ENCODE measurements at places on chromosomes 11 and 22.

- DNase-seq = no peak
Observed at GRCh38 chr11:58164389-58164788, 24.5 kb upstream of the OR9Q2 start.

DNA sequence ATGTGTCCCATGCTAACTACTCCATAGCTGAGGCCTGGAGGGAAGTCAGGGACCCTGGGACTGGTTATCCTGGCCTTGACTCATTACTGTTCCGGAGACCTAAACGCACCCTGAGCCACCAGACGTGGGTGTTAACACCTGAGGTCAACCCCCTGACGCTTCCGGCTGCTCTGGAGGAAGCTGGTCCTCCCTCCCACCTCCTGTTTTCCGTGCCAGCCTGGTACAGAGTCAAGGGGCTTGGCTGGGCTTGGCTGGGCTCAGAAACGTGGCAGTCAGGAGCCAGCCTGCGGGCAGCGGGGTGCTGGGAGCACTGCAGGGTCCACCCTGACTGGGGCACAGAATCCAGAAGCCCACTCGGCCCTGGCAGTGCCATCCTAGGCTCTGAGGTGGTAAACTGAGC is 2.6 kb downstream of the TMPRSS4 start:
- DNase-seq = no peak

- peak; percentile 11 for DNase-seq
Observed at GRCh38 chr11:15775015-15775541, 581.3 kb downstream of the SOX6 start.

DNA sequence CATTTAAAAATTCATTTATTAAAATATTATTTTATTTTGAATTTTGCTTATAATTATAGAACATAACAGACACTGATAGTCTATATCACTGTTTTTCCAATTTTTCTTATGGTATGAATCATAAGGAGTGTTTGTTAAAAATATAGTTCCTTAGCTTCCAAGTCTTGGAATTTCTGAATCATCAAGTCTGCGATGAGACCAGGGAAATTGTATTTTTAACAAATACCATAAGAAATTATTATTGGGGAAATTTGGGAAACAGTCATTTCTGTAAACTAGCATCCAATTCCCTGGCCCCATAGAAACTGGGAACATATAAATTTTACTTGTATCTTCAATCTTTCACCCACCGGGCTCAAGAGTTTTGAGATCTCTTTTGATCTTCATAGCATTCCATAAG is 38.0 kb upstream of the PICALM start:
- DNase-seq = no peak

DNA sequence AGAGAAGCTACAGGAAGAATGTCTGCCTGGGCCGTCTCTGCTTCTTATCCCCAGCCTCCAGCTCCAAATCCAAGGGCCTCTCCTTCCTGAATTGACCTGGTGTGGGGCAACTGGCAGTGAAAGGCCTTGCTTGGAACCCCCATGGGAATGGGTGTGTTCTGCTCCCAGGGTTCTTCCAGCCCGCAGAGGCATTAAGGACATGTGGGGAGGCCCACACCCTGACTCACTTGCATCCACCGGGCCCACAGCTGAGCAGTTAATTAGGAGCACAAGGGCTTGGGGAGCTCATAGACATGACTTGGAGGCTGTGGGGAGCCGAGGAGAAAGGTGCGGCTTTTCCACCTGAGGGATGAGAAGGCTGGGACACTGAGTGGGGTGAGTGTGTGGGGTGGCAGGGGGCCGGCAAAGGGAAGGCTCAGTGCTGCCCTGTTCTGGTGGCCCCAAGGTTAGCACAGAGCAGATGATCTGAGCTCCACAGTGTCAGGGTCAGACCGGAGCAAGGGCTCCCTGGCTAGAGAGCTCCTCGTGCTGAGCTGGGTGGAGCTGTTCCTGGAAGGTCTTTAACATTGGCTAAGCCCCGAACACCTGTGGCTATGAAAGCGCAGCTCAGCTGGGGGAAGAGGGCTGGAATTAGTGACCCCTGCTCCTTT is 64.5 kb upstream of the NECTIN1 start:
- peak; percentile 7 for DNase-seq

DNA sequence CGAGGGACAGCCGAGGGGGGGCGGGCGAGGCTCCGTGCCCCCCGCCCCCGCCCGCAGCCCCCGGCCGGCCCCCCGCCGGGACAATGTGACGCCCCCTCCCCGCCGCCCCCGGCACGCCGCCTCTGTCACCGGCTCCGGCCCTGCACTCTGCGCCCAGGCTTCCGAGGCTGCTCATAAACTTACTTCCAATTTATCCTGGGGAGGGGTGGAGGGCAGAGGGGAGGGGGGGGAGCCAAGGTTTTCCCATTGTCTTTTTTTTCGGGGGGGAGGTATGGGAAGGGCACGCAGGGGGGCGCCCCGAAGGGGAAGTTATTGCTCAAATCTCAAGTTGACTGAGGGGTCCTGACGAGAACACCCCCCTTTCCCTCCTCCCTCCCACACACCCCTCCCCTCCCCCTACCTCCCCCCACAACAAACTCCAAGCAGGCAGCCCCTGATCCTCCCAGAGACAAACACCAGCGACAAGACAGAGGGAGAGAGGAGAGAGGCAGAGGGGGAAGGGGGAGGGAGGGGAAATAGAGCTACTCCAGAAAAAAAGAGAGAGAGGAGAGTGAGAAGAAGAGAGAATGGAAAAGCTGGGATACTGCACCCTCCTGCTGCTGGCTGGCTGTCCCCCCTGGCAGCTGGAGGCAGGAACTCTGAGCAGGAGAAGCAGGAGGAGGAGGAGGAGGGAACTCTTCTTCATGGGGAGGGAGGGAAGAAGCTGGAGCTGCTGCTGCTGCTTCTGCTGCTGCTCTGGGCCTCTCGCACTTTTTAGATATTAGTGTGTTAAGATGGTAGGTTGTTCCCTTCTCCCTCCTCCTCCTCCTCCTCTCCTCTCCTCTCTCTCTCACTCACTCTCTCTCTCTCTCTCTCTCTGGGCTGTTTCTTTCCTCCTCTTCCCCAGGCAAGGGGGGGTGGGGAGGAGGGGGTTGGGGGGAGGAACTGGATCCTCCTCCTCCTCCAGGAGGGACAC is 631 bp downstream of the PHF21A start:
- DNase-seq = peak; percentile 87

DNA sequence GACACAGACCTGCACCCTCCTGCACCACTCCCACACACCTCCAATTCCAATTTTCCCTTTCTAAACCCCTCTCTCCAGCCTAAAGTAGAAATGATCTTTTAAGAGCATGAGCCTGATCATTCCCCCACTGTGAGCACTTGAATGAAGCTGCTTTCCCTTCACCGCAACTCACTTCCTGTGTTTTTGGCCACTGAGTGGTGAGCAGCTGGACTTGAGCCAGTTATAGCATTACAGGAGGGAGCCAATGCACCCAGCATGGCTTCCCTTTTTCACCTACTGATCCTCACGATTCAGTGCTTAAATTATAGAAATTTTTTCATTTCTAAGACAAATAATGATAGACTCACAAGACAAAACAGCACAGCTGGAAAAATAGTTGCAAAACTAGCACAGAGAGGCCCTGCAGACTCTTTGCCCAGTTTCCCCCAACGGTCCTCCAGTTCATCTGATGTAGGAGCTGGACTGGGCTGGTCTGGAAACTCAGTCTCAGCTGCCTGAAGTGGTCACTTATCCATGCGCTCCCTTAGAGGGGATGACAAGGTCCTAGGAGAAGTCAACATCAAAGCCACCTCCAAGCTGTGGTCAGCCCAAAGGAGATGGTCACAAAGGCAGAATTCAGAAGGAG is 9.7 kb upstream of the APOL4 start:
- DNase-seq = peak; percentile 65

DNA sequence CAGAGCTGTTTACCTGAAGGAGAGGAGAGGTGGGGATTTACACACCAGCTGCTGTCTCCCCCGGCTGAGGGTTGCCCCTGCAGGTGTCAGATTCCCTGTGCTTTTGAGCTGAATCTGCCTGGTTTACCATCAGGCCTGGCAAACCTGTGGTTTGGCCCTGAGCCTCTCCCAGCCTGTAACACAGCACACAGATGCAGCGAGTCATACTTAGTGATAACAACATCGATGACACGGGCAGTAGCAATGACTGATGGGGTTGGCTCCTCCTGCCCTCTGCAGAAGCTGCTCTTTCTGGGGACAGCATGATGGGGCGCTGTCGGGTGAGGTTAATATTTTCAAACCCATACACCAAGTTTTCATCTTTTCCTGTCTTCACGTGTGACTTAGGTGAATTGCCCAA is 380.0 kb upstream of the B3GAT1 start:
- no peak for DNase-seq

DNA sequence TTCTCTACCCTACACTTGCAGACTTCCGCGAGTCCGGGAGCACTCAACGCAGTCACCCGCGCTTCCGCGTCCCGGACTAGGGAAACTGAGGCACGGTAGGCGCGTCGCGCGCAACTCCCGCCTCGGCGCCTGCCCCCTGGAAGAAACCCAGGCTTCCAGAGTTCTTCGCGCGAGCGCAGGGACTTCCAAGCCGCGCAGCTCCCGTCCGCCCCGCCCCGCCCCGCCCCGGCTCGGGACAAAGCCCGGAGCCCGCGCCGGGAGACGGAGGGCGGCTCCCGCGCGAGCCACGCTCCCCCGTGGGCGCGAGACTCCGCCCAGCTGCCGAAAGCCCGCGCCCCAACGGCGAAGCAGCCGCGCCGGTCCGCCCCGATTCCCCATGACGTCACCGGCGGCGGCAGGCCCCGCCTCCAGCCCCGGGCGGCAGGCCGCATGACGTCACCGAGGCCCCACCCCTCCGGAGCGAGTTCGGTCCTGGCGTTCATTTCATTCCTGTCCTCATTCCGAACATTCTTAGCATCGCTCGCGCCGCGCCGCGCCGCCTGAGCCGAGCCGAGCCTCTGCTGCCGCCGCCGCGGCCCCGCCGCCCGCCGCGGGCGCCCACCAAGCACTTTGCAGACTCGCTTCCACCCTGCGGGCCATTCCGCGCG is at the start of gene TEAD1:
TEAD1 (plus strand) TSS at position 498 of the 647 bp plus-strand sequence.
- DNase-seq = peak; percentile 97

GRCh38 chr11:57391539-57391938 is 1.1 kb upstream of the PRG2 start:
- DNase-seq = peak; percentile 10

GRCh38 chr11:47271961-47272661 is 2.2 kb downstream of the MADD start:
- no peak for DNase-seq

Measured in cardiac fibroblast (primary cell).